ENCODE measurements at places on chromosomes 7 and 10. TPM values are rescaled to one million over a fixed set of nuclear protein-coding genes. Genes with fewer than 3 reads are reported as not detected.

HOXA10 gene
- total RNA-seq: 2.2 TPM

EZH2 gene
- total RNA-seq: 35.8 TPM

GRCh38 chr7:2645274-2645868 lies 13.6 kb downstream of the TTYH3 start:
- peak; percentile 56 for DNase-seq
- H3K4me3 ChIP-seq: peak overlapping the region; percentile 24
- peak overlapping the region; percentile 53 for H3K27ac ChIP-seq
- H3K36me3 ChIP-seq: peaks cover 2% of the 10 kb centered on the region
- no peaks in the 10 kb centered on the region for H3K27me3 ChIP-seq
- H3K4me1 ChIP-seq: peaks cover 45% of the 10 kb centered on the region

DNA sequence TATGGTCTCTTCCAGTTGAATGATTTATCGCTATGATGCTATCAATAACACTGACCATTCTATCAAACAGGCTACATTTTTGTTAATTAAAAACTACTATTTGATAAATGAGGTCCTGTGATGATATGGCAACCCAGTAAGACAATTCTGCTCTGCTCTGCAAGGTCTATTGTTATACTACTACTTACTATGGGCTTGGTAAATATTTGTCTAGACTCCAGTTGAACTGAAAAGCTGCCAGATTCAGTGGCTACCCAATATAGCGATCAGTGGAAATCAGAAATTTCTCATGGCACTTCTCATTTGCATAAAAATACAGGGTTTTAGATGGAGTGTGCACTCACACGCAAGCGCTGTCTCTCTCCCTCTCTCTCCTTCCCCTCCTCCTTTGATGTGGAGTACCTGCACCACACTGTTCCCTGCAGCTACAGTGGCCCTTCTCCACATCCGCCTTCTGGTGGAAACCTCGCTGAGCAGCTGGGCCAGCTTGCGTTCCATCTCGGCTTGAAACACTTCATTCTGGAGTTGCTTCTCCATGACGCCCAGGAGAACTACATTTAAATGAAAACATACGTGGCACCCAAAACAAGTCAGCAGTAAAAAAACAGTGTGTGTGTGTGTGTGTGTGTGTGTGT lies 77.9 kb downstream of the KIAA1549 start:
- no peaks in the 10 kb centered on the region for H3K4me1 ChIP-seq
- H3K27me3 ChIP-seq: no peaks in the 10 kb centered on the region
- no peak overlapping the region for H3K27ac ChIP-seq
- no peaks in the 10 kb centered on the region for H3K36me3 ChIP-seq
- no peak for DNase-seq

DNA sequence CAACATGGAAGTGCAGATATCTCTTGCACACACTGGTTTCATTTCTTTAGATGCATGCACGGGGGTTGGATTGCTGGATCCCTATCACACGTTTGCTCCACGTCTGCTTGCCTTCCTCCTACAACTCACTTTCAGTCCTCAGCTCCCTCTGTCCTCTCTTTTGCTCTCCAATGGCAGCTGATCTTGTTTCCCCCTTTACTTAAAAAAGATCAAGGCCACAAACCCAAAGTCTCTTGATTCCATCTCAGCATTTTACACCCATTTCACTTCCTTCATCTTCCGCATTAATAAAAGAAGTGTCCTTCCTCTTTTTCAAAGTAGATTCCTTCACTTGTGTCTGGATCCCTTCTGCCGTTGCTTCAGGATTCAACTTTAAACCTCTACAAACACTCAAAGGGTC lies 245.2 kb downstream of the DOCK4 start:
- no peak for DNase-seq
- no peak overlapping the region for H3K4me3 ChIP-seq
- H3K27ac ChIP-seq: no peak overlapping the region
- H3K27me3 ChIP-seq: no peaks in the 10 kb centered on the region
- no peaks in the 10 kb centered on the region for H3K4me1 ChIP-seq

DNA sequence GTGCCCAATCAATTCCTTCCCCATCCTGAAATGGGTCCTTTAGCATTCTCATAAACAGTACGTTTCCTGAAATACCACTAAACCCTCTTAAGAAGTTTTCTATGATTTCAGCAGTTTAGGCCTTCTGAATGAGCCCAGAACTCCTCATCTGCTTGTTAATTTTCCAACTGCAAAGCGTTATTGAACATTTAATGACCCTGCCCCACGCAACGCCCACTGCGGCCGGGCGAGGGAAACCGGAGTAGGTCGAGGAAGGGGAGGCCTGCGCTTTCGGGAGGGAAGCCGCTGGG lies 608 bp upstream of the UBN2 start:
- peak overlapping the region; percentile 100 for H3K4me3 ChIP-seq
- peak overlapping the region; percentile 92 for H3K27ac ChIP-seq
- peaks cover 12% of the 10 kb centered on the region for H3K4me1 ChIP-seq
- H3K36me3 ChIP-seq: no peaks in the 10 kb centered on the region
- no peak for DNase-seq
- no peaks in the 10 kb centered on the region for H3K27me3 ChIP-seq

GRCh38 chr7:75762350-75762917 lies 9.6 kb downstream of the CCL26 start:
- peak; percentile 71 for DNase-seq
- H3K36me3 ChIP-seq: no peaks in the 10 kb centered on the region
- H3K4me3 ChIP-seq: no peak overlapping the region
- H3K4me1 ChIP-seq: peaks cover 5% of the 10 kb centered on the region
- no peaks in the 10 kb centered on the region for H3K27me3 ChIP-seq

- no peak overlapping the region for H3K4me3 ChIP-seq
- no peak overlapping the region for H3K27ac ChIP-seq
- no peaks in the 10 kb centered on the region for H3K27me3 ChIP-seq
- no peak for DNase-seq
- H3K4me1 ChIP-seq: peaks cover 24% of the 10 kb centered on the region
Measured at GRCh38 chr7:101531726-101532357, 97.3 kb downstream of the MYL10 start.

DNA sequence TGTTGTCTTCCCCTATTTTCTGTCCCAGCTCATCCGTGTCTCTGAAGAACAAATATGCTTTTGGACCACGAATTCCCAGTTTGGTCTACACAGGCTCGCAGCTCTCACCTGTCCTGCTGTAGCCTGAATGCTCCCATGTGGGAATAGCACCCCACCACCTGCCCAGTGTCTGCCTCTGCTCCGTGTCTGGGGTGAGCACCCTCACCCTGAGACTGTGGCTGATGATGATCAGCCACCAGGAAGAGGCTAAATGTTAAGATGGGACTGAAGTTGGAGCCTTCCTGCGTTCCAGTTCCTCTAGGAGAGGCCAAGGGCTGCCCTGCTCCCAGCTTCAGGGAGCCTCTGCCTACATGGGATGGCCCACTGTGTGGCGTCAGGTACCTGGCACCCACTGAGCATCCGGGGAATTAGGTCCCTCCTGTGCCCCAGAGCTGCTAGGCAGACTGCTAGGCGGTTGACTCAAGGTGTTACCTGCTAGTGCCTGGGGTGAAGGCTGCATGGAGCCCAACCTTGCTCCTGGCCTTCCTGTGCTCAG lies 3.7 kb downstream of the PGAM2 start:
- H3K4me3 ChIP-seq: no peak overlapping the region
- no peak overlapping the region for H3K27ac ChIP-seq
- peaks cover 52% of the 10 kb centered on the region for H3K4me1 ChIP-seq
- H3K36me3 ChIP-seq: peaks cover 60% of the 10 kb centered on the region
- no peaks in the 10 kb centered on the region for H3K27me3 ChIP-seq

- peaks cover 27% of the 10 kb centered on the region for H3K4me1 ChIP-seq
- DNase-seq: no peak
- H3K36me3 ChIP-seq: peaks cover 2% of the 10 kb centered on the region
- H3K27ac ChIP-seq: no peak overlapping the region
Measured at GRCh38 chr7:66920256-66920655, 769 bp upstream of the TMEM248 start.

- no peak overlapping the region for H3K4me3 ChIP-seq
- H3K4me1 ChIP-seq: peaks cover 4% of the 10 kb centered on the region
- H3K27me3 ChIP-seq: no peaks in the 10 kb centered on the region
- H3K27ac ChIP-seq: no peak overlapping the region
- H3K36me3 ChIP-seq: no peaks in the 10 kb centered on the region
Measured at GRCh38 chr7:47149971-47150370, 431.9 kb downstream of the TNS3 start.
